Brain (organoid and tissue), 16 donors: ENCODE measurements at places on chromosomes 3 and 15.
A peak's percentile ranks its signal among the peaks of the same experiment; 100 is the strongest.

GRCh38 chr15:79248183-79248582, 34.3 kb upstream of the ANKRD34C start:
- DNase-seq: no peak

DNA sequence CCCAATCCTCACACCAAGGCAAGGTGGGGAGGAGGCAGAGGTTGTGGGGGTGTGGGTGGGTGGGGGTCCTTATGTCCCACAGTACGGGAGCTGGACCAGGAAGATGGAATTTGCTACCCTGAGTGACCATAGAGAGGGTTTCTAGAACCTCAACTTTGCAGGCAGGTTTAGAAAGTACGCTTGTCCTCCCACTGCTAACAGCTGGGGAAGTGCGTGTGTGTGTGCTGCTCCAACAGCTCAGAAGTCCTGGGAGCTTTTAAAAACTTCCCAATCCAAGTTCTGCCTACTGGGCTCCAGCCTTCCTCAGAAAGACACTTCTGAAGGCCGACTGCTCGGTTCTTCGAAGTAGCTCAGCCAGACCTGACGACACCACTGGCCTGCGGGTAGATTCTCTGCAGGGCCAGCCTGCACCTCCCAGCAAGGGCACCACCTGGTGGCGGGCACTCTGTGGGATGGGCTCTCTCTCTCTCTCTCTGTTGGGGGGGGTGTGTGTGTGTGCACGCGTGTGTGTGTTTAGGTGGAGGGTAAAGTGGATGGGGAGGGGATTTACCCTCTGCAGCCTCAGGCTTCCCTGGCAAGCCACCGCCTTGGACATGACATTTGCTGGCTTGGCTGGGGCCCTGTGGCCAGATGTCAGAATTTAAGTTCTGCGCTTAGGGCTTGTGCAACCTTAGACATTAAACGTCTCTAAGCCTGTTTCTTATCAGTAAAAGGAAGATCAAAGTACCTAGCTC, 15.6 kb downstream of the TMEM158 start:
- DNase-seq: peak; percentile 20

GRCh38 chr3:172685331-172686214, 25.3 kb downstream of the NCEH1 start:
- no peak for DNase-seq

DNA sequence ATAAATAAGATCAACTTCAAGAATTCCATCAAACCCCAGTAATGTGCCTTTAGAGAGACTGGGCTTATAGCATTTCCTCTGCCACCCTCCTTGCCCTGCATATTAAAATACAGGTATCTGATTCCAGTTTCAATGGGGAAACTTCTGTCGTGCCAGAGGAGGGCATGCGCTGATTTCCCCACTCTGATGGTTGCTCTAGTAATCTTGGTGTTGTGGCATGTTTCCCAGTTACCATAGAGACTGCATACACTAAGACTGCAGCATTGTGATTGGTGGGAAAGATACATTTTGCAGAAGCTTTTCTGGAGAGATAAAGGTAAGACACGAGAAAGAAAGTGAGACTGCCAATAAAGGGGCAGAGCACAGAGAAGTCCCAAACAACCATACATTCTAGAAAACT, 225.6 kb downstream of the TIGIT start:
- DNase-seq: peak; percentile 90

GRCh38 chr3:11603628-11604027, 40.1 kb downstream of the VGLL4 start:
- DNase-seq: peak; percentile 66

- DNase-seq: peak; percentile 89
These were observed 111.6 kb downstream of the PDCD6IP start for GRCh38 chr3:33910031-33910430.

DNA sequence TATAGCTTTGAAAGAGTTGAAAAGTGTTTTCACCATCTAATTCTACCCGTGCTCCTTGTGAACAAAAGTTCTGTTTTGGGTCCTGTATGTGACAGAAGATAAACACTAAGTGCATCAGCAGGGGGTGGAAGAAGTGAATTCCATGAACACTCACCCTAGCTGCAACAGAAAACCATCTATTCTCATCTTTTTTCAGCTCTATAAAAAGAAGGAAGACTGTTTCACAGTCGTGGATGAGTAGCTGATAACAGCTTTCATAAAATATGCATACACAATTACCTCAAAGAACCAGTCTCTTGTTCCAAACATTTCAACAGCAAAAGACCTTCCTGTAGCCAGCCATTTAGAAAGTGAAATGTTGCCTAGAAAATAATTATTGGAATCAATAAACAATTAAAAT, 281.7 kb upstream of the RASGRP1 start:
- no peak for DNase-seq

DNA sequence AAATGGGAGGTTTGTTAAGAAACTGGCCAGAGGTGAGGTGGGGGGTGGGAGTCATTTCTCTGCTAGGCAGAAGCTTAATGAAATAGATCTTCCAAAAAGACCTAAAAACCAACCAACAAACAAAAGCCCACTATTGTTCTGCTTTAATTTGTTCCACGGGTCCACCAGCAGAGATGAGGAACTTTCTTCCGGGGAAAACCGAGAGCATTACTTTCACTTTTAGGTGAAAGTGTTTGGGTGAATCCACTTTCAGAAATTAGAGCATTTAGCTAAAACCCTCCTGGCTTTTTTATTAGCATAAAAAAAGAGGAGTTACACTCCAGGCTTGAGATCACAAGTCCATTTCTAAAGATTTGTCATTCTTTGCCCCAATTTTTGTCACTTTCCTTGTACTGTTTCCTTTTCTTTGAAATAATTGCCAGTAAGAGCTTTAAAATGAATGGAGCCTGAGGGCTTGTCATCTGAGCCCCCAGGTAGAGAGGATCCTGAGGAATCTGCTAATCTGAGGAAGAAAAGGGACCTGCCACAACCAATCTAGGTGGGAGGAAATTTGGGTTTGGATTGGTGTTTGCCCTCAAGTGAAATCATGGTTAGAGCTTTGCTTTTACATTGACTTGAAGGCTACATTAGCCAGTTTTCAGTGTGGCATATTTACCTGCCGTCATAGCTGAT, 667.6 kb downstream of the NAALADL2 start:
- DNase-seq: no peak

DNA sequence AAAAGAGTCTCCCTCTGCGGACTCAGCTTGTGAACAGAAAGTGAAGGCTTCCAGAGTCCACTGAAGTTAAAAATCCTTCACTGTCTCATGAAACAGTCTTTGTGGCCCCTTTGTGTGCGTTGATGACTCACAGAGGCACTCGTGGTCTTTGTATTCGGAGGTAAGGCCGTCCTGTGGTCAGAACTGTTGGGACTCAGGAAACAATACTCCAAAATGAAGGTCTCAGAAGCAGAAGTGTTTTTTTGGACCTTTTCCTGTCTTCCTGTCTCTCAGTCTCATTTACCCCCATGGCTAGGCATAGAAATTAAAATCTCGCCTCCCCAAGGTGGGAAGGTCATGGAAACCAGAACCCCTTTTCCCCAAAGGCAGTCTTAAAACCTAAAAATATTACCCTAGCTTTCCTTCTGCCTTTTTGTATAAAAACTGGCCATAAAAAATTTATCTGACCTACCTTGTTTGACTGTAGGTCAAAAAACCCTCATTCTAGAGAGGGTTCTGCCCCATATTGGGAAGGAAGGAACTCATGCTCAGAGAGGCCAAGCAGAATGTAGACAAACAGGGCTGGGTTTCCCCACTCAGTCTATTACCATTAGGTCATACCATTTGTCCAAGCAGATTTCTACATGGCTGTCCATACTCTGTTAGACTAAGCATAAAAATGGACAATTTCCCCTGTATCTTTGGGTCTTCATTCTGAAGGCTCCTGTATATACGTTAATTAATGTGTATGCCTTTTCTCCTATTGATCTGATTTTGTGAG, 19.1 kb upstream of the EPB42 start:
- DNase-seq: no peak

- no peak for DNase-seq
These were observed 143.2 kb downstream of the KLHL25 start for GRCh38 chr15:85651548-85651947.

GRCh38 chr3:170642882-170643601, 57.2 kb upstream of the SLC7A14 start:
- DNase-seq: no peak

GRCh38 chr3:133441867-133442270, 42.0 kb downstream of the BFSP2 start:
- DNase-seq: no peak

GRCh38 chr3:168714609-168715240, 619.0 kb upstream of the GOLIM4 start:
- no peak for DNase-seq

DNA sequence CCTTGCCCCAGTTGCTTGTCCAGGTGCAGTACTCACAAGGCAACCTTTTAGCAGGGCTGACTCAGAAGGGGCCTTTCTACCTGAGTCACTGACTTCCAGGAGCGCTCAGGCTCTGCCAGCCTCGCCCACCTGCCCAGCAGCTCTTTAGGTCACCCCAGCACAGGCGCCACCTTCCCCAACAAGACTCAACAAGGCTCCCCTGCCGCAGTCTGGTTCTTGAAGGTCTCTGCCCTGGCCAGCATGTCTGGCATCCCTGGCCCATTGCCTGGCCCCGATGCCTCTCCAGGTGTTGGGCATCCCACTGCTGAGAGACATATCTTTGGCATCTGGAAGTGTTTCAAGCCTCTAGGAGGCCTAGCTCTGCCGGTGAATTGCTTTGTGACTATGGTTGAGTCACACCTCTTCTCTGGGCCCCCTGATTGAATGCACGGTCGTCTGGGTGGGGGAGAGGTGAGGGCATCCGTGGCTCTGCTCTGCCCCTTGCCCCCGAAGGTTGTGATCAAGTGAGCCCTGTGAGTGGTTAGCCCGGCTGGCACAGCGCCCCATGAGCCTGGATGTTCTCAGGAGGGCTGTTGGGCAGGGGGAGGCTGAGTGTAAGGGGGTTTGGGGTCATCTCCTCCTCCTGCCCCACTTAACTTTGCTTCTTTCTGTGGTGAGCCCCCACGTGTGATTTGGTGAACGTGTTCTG, 21.6 kb downstream of the SNX33 start:
- no peak for DNase-seq

DNA sequence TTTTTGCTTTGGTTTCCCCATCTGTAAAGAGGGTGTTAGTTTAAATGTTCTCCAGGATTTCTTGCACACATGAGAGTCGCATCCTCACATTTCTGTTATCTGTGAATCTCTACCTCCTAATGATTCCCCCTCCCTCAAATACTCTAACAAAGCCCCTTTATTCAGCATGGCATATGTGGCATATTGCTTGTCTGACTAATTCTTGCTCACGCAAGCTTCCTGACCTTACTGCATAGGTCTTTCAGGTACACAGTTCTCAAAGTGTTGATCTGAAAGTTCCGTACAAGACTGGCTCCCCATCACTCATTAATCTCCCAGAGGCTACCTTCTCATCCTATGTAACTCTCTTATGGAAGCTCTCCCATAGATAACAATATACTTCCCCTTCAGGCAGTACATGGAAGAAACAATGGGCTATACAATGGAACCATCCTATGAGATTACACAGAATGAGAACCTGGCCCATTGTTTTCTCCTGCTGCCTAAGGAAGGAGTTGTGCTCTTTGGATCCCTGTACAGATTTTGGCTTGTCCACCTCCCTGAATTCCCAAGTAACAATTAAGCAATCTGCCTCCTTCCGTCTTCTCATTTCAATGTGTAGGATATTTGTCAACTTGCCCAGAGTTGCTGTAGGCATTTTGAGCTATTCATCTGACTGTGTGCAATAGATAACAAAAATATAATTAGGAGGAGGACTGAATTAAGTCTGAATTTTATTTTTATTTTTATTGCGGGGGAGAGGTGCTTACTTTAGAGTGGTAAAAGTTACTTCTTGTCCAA, 51.0 kb downstream of the PPARG start:
- no peak for DNase-seq

GRCh38 chr3:118550122-118550521, 484.5 kb downstream of the IGSF11 start:
- no peak for DNase-seq

DNA sequence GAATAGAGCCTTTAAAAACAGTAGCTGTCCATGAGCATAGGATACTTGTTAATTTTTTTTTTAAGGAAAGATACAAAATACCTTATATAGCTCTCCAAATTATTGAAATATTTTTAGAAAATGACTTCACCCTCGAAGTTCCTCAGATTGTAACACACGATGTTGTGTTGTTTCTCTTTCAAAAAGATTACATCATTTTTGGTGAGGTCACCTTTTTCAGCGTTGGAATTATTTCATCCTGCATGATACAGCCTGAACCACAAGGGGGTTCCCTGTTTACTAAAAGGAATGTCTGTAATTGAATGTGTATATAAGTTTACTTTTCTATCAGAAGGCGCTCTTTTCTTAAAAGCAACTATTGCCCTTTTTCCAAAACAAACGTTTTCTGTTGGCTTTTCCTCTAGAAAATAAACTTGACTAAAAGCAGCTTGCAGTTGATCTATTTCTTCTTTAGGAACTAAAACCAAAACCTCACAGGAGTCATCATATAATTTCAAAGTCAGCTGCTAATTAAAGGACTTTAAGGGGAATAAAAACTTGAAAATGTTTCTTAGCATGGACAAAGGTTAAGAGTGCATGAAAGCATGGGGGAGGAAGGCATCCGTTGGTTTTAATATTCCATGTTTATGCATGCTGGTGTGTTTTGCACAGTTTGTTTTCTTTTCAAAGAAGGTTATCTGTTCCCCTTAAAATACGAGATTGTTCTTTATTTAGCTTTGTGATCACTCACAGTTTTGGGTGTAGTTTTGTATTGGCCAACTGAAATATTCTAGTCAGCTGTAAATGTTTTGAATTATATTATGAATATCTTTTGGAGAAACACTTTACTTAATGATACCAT, 29.4 kb downstream of the LYSMD4 start:
- peak; percentile 24 for DNase-seq

- no peak for DNase-seq
These were observed 610.5 kb upstream of the ZNF385D start for GRCh38 chr3:22361521-22361920.

- DNase-seq: no peak
These were observed 122.4 kb downstream of the THSD4 start for GRCh38 chr15:71237456-71238188.

DNA sequence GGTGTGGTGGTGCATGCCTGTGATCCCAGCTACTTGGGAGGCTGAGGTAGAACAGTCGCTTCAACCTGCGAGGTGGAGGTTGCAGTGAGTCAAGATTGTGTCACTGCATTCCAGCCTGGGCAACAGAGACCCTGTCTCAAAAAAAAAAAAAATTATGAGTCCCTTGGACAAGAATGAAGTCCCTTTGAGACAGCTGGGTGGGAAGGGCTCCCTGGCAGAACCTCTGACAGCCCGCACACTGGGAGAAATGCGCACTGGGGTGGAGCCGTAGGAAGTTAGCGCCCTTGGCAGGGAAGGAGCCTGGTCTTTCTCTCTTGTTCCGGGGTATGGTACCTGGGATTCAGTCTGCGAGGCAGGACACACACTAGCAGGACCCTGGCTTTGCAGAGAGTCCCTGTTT, 51.4 kb downstream of the SLC30A4 start:
- DNase-seq: no peak
